ENCODE measurements at places on chromosomes 4 and X.

GRCh38 chrX:139091066-139091465 lies 379.5 kb upstream of the FGF13 start:
- no peak for DNase-seq

- no peak for DNase-seq
Measured at GRCh38 chr4:17786567-17786966, 5.1 kb upstream of the FAM184B start.

GRCh38 chr4:78070731-78071282 lies 13.7 kb downstream of the FRAS1 start:
- DNase-seq: no peak

DNA sequence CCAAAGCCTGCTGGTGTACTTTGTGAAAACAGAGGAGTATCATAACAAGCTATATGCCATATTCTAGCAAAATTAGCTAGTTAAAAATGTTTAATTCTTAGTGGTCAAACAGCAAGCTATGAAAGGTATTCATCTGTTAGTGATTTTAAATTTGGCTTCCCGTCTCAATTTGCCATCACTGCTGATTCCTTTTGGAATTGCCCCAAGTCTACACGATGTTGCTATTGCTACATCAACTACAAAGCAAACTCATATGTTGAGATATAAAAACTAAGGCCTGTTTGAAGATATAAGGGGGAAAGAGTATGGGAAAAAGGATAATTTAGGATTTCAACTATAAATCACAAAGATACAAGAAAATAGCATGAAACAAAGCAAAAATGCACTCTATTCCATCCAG lies 146.1 kb downstream of the COL25A1 start:
- DNase-seq: no peak

DNA sequence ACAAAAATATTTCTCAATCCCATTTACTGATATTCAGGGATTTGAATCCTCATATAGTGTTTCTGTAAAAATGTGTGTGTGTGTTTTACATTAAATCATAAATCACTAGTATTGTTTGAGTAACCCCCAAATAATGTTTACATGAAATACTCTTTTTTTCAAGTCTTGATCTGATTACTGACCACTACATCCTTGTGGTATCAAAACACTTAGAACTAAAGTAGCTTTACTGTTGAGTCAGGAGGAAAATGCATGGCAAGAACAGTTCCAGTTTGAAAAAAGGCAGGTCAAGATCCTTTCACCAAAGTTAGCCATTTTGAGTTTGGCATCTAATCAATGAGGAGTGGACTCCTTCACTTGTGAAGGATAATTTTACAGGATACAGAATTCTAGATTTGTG lies 3.6 kb upstream of the WDR19 start:
- DNase-seq: no peak

GRCh38 chr4:183205193-183205592 lies 106.1 kb downstream of the WWC2 start:
- DNase-seq: no peak

DNA sequence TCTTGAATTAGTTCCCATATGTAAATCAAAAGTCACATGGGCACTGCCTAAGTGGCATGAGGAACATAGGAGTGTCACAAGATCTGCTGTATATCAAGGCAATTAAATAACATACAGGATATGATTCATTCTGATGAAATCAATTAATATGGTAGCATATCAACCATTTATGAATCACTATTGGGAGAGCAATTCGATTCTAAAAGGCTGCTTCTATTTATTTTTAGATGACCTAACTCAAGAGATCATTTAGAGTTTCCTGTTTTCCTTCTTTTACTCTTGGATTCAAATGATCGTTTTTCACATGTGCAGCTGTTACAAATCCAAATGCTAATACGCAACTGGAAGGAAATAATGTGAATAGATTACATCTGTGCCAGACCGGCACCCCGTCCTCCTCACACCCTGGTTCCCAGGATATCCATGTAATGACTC lies 81.9 kb downstream of the HCCS start:
- DNase-seq: no peak

DNA sequence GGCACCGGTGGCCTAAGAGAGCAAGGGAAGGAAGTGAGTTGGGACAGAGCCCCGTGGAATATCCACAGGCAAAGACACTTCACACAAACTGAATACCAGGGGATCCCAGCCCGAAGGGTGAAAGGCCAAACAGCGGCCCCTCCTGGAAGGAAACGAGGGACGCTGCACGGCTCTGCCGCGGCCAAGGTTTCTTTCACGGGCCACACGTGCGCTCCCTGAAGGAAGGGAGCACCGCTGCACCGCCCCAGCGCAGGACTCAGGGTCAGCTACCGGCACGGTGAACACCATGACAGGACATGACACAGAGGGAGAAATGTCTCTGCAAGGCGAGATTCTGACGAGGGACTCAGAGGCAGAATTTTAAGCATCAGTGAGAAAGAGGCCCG lies 31.5 kb upstream of the GTPBP6 start:
- no peak for DNase-seq

DNA sequence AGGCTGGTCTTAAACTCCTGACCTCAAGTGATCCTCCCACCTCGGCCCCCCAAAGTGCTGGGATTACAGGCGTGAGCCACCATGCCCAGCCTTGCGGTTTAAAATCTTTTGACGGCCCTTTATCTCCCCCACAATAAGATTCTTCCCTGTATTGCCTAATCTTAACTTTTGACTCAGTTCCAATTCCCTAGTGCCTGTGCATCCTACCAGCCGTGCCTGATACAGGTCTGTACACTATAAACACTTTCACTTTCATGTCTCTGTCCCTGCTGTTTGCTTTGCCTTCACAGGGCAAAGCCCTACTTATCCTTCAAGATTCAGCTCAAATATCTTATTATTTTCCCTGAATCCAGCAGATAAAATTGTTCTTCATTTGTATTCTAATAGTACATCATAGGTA lies 74.6 kb downstream of the WDR44 start:
- peak; percentile 84 for DNase-seq

- no peak for DNase-seq
Measured at GRCh38 chr4:42761804-42762203, 104.9 kb upstream of the ATP8A1 start.

DNA sequence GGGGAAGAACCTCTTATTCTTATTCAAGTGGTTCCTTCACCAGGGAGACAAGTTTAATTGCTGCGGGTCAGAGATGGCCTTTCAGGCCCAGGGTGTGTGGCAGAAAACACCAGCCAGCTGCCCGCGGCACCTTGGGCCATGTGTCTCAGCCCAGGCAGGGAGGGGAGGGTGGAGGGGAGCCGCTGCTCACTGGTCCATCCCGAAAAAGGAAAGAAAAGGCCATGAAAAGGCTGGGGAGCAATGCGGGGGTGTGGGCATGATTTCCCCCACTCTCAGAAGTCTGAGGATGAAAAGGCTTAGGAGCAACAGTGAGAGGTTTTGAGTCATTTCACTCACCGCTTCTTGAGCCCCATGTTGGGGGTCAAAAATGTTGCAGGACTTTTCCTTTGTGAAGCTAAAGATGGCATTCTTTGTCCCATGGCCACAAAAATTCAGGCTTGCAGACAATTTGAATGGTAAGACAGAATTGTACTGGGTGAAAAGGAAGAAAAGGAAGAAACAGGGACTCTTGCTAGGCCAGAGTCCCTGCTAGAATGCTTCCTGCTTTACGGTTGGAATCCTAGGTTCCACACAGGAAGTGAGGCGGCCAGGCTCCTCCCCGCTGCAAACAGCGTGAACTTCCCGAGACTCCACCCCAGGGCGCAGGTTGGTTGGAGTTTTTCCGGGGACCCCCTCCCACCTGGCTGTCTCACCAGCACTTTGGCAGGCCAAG lies 17.4 kb upstream of the FAM47E start:
- no peak for DNase-seq

- peak; percentile 58 for DNase-seq
Measured at GRCh38 chr4:80006935-80007744, 65.9 kb downstream of the ANTXR2 start.

- no peak for DNase-seq
Measured at GRCh38 chrX:51847463-51847862, 46.0 kb upstream of the MAGED1 start.

DNA sequence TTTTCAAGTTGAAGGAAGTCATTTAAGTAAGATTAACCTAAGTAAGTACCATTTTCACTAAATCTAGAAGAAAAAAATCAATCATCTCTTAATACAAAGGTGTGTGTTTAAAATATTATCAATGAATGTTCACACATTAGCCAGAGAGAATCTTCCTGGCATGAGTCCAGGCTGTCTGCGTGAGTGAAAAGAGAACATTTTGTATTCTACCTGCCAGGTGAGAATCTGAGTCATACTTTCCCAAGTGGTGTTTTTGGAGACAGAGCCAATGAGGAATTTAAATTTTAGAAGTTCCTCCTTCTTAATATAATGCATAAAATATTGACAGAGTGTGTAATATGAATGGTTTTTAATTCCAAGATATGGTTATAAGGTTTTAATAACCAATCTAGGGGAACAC lies 371.8 kb upstream of the NR3C2 start:
- DNase-seq: no peak

DNA sequence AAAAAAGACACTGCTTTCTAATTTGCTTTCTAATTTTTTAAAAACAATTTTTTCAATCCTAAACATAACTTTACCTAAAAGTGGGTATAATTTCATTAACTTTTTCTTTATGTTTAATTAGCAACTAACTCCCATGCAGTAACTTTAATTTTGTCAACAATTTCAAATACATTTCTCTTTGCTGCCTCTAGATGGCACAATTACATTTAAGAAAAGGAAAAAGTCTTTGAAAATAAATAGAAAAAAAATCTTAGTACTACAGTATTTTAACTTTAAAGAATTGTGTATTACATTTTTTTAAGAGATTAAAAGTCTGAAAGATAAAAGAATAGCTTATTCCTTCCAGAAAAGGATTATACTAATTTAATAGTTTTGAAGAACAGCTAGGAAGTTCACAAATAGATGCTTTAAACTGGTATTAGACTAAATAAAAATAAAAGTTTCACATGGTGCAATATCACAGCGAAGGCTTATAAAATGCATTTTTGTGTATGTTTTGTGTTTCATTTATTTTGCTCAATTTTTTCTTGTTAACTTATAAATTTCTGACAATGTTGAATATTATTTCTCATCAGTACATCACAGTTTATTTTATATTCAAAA lies 105.1 kb downstream of the ADGRA3 start:
- no peak for DNase-seq

GRCh38 chrX:19331831-19332230 lies 11.9 kb upstream of the PDHA1 start:
- no peak for DNase-seq

DNA sequence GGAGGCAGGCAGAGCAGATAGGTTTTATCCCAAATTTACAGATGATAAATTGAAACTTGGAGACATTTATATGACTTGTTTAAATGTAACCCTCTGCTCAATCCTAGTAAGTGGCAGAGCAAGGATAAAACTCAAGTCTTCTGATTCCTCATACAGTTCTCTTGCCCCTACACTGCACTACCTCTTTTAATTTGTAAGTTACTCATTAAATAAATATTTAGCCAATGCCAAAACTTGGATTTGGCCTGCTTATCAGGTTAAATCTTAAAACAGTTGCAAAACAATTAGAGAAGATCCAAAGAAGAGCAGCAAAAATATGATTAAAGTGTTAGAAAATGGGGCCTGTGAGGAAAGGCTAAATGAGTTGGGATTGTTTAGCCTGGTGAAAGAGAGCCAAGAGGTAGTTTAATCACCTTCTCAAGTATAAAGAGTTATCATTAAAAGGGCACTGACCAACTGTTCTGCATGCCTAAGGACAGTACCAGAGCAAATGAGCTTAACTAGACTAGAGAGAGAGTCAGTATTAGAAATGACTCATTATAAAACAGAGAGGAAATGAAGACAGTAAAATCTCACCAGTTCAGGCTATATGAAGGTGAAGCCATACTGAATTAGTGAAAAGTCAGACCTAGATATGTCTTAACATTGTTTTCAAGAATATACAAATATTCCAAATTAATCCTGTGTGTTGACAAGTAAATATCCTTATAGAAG lies 146.3 kb downstream of the GRIA3 start:
- DNase-seq: no peak

DNA sequence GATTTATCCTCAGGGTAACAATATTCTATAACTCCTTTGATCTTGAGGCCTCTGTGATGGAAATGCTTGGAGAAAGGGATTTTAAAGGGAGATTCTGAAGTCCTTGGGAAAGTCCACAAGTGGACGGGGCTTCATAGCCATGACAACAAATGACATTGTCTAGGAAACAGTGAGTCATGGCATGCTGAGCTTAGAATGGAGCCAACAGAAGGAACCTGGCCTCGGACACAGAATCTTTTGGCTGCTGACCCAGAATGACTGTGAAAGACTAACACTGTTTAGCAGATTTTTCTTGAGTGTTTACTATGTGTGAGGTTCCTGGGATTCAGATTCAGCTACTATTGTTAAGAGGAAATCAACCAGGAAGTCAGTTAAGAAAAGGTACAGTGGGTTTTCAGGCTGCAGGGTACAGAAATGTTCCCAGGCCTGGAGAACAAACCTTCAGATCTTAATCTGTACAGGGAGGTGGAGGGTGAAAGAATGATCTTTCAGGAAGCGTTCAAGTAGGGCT lies 18.1 kb upstream of the CXCL2 start:
- DNase-seq: peak; percentile 70

GRCh38 chr4:135533053-135533452 lies 1331.5 kb upstream of the PABPC4L start:
- no peak for DNase-seq

GRCh38 chr4:17336524-17336961 lies 175.3 kb downstream of the QDPR start:
- DNase-seq: no peak

DNA sequence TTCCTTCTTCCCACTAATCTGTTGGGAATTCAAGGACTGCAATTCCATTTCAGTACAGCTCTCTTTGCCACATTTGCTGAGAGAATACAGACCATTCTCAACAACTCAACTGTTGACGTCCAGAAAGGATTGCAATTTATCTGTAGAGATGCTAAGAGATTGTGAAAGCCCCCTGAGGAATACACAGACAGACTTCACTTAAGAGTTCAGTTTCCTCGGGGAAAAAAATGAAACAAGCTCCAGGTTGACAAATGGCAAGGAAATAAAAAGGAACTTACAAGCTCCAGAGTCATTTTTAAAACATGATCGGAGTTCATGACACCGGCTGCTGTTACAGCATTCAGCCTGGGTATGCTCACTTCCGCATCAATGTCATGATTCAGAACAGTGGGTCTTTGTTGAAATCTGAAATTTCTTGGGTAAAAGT lies 13.8 kb downstream of the TLR10 start:
- no peak for DNase-seq

GRCh38 chr4:107843391-107843790 lies 18.7 kb downstream of the SGMS2 start:
- no peak for DNase-seq

GRCh38 chrX:74286950-74287740 lies 16.8 kb upstream of the ZCCHC13 start:
- DNase-seq: no peak

- DNase-seq: no peak
Measured at GRCh38 chr4:73894001-73894400, 24.8 kb downstream of the CXCL1 start.

GRCh38 chr4:186192066-186192612 lies 772 bp downstream of the CYP4V2 start:
- no peak for DNase-seq

GRCh38 chrX:70411475-70411874 lies 11.6 kb upstream of the GDPD2 start:
- no peak for DNase-seq

- DNase-seq: no peak
Measured at GRCh38 chrX:57741107-57741506, 61.0 kb upstream of the NLRP2B start.

- no peak for DNase-seq
Measured at GRCh38 chrX:50779694-50780093, 34.3 kb downstream of the SHROOM4 start.
